ENCODE measurements at places on chromosomes 1 and 21.
A peak's percentile ranks its signal among the peaks of the same experiment; 100 is the strongest.

DNA sequence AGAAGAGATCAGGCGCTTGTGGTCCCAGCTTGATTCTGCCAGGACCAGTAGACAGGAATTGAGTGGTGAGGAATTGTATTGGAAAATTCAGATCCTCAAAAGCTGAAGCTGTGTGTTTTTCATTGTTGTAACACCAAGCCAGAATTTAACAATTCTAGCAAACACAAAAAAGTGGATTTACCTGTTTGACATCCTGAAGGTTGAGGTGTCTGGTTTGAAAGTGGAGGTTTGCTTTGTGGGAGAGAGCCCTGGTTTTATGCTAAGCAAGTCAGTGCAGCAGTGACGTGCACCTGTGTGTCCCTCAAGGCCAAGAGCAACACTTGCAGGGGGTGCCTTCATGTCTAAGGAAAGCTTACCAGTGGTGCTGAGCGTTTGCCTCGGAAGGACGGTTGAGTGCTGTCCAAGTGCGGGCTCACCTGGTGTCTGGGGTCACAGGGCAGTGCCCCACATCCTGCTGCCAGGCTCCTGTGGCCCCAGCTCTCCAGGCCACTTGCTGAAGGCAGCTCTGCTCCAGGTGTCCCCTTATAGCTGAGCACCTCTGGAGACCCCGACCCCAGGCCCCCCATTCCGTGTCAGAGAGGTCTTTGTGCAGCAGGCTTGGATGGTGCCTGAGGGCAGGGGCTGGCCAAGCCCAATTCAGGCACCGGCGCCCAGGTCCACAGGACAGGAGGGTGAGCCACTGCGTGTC is 27.7 kb downstream of the PCNT start:
- no peak for DNase-seq

- DNase-seq: no peak
These were observed 13.0 kb upstream of the ANGPTL7 start for GRCh38 chr1:11176081-11176706.

- DNase-seq: no peak
These were observed 53.9 kb downstream of the DUSP10 start for GRCh38 chr1:221687836-221688487.

DNA sequence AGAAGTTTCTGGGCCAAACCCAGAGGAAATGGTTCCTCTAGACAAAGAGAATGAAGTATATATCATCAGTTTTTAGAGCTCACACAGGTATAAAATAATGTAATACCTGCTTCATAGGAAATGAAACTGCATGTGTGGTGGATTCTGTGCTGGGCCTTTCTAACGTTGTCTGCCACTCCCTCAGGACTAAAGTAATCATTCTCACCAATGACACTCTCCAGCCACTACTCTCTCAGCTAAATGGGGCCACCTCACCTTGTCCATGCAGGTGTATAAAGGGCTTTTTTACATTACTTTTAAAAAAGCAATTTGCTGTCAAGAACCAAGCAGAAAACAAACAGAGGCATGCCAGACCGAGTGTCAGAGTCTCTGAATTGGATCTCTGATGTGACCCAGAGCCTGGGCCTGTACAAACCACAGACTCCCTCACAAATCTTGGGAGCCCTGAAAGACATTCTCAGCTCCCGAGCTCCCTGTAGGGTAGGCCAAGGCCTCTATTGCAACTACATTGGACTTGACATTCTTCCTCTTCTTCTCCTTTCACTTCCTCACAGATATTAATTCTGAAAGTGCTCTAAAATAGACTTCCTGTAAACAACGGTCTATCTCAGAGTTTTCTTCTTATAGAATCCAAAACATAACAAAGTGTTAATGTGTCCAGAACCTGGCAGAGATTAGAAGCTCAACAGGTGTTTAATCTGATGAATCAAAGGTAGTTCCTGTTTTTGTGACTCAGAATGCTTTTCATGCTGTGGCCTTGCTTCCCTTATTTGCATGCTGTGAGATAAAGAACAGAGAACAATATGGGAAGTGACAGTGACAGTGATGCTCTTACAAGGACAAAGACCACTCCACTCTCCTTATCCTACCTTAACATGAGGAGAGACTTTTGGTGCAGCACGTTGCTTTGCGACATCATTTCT is 8.6 kb downstream of the AIM2 start:
- DNase-seq: no peak

- DNase-seq: no peak
These were observed 17.3 kb upstream of the KLF17 start for GRCh38 chr1:44101328-44101727.

DNA sequence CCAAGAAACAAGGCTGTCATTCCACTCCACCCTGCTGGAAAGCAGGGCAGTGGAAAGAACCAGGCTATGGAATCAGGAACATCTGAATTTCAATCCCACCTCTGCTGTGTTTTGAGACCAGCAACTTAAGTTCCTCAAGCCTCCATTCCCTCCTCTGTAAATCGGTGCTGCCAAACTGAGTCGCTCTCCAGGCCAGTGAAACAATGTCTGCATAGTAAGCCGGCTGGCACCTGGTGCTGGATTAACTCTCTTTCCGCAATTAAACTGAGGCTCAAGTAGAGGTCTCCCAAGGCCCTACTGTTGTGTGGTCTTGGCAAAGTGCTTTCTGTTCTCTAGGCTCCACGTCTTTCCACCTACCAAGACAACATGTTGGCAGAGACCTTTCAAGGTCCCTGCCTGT is 65.3 kb downstream of the SSBP3 start:
- no peak for DNase-seq

DNA sequence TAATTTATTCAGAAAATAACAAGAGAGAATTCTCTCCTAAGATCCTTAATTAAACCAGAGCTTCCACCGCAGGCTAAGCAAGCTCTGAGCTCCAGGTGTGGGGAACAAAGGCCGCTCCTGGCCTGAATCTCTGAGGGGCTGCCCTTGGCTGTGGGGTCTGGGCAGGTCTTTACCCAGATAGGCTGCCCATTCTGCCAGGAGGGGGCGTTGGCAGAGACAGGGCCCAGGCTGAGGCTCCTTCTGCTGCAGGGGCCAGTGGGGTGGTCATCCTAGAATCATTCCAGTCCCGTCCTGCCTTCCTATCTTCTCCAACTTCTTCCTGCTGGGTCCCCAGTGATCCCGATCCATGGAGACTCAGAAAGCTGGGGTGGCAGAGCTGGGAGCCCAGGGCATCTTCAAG is 82.9 kb upstream of the POU3F1 start:
- DNase-seq: peak; percentile 5

- DNase-seq: no peak
These were observed 1.0 kb downstream of the TRMT1L start for GRCh38 chr1:185155600-185156287.

GRCh38 chr1:226002667-226003501 is 3.7 kb upstream of the SDE2 start:
- DNase-seq: no peak

DNA sequence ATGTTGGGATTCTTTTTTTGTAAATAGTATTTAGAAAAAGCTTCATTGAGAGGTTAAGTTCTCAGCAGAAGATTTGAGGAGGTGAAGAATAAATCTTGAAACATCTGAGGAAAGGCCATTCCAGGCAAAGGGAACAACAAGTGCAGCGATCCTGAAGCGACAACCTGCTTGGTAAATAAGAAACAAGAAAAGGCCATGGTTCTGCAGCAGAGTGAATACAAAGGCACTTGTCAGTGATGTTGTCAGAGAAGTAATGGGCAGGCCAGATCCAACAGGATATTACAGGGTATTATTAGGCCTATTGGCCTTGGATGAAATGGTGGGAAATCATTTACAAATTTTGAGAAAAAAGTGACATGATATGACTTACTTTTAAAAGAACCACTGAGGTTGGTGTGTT is 960.0 kb downstream of the PLA2G4A start:
- no peak for DNase-seq

- DNase-seq: no peak
These were observed 146.6 kb downstream of the ROR1 start for GRCh38 chr1:63920154-63921117.

DNA sequence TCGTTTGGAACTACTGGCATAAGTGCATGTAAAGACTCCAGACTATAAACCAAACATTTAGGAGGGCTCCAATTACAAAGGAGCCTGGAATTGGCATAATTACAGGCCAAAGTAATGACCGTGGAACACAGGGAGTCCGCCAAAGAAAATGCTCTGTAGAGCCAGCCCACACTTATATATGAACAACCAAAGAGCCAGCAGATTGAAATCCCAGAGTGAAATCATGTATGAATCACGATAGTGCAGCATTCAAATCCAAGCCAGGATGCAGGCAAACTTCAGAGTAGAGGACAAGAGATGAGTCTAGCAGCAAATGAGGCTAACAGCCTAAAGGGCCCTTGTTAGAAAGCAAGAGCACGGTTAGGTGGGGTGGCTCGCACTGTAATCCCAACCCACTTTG is 13.1 kb downstream of the VPS26C start:
- DNase-seq: no peak

GRCh38 chr1:61961009-61961408 is 218.7 kb downstream of the PATJ start:
- no peak for DNase-seq

DNA sequence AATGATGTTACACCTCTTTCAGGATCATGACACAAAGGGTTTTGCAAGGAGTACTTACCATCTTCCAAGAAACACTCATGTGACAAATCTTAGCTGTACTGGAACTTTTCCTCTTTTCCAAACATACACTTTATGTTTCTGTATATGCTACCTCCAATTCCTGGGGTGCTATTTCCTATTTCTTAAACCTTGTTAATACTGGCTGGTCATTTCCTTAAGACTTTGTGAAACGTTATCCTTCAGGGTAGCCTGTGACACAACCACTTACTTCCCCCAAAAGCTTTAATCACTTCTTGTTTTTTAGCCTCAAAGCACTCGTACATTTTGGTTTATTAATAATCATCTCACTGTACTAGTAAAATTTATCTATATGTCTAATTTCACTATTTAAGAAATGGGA is 39.4 kb downstream of the OR10Z1 start:
- DNase-seq: no peak

GRCh38 chr1:23867542-23867894 is 572 bp downstream of the FUCA1 start:
- DNase-seq: no peak

DNA sequence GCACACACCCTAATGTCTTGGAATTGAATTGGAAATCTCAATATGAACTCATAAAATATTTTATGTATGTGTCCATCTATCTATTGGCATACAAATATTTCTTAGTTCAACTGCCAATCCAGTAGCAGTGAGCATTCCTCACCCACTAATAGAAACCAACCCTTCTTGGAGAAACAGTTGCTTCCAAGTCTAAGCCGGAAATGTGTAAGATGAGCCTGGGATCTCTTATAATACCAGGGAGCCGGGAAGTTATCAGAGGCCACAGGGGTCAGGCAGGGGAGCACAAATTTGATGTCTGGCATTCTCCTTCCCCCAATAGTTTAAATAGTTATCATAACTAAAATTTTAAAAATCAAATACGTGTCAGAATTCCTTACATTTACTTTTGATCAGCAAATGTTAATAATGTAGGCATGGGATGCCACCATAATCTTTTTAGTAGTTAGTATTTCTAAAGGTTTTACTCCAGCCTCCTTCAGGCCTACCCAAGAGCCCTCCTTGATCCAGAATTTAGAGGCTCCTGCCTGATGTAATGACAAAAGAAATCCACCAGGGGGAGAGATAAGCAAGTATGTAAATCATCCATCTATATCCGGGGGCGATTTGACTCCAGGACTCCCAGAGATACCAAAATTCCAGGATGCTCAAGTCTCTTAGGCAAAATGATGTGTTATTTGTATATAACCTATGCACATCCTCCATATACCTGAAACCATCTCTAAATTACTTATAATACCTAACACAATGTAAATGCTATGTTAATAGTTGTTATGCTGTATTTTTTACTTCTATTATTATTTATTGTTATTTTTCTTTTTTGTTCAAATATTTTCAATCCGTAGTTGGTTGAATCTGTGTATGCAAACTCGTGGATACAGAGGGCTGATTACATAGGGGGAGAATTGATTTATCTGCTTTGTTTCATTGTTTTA is 218.7 kb upstream of the COA6 start:
- no peak for DNase-seq

DNA sequence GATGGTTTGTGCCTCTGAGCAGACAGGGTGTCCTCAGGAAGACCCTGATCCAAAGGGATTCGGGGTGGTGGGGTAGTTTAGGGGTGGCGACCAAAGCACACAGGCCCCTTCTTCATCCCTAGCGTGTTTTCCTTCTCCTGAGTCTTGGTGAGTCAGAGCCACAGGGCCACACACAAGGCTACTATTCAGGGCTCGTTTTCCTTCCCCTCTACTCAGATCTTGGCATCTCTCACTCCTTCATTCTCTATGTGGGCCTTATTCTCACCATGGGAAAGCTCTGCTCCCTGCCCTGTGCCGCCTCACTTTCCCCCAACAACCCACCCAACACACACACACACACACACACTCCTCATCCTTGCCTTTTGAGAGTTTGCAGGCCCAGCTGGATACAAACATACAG is 43.6 kb upstream of the WNT2B start:
- DNase-seq: peak; percentile 48

DNA sequence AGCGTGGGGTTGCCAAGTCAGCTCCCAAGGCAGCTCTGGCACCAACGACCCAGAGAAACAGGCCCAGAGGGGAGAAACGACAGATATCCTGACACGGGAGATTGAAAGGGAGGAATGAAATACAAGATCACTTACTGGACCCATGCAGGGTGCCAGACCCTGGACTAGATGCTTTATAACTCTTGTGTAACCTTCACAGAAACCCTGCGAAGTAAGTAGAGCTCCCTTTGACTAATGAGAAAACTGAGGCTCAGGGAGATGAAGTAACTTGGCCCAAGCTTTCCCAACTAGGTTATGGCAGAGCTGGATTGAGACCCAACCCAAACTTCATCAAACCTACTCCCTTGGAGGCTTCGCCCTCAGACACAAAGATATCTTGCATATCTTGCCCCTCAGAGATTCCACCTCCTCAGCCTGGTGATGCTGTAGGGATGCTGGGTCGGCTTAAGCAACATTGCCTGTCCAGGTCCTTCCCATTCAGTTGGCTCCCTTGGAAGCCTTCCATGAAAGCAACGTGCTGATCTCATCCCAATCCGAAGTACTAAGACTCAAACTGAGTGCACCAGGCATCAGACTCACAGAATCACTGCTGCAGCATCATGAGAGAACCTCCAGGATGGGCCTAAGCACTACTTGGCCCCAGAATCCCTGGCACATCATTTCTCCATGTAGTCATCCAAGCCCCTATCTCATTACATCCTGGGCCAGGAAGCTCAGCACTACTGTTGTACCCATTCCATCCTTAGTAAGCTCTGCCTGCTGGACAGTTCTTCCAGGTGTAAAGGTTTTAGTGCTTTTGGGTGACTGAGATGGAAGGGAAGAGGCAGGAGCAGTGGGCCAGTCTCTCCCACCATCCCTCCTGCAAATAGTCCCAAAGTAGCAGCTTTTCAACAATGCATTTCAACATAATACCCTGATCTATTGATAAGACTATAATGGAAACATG is 1.1 kb upstream of the IGSF9 start:
- DNase-seq: peak; percentile 32

- DNase-seq: no peak
These were observed 56.6 kb downstream of the EDEM3 start for GRCh38 chr1:184698016-184698415.

Data from right forelimb (tissue), 1 donor.